Nephron progenitor cell (in vitro differentiated cells): ENCODE measurements at places on chromosomes 12 and 14.
A peak's percentile ranks its signal among the peaks of the same experiment; 100 is the strongest.

DNA sequence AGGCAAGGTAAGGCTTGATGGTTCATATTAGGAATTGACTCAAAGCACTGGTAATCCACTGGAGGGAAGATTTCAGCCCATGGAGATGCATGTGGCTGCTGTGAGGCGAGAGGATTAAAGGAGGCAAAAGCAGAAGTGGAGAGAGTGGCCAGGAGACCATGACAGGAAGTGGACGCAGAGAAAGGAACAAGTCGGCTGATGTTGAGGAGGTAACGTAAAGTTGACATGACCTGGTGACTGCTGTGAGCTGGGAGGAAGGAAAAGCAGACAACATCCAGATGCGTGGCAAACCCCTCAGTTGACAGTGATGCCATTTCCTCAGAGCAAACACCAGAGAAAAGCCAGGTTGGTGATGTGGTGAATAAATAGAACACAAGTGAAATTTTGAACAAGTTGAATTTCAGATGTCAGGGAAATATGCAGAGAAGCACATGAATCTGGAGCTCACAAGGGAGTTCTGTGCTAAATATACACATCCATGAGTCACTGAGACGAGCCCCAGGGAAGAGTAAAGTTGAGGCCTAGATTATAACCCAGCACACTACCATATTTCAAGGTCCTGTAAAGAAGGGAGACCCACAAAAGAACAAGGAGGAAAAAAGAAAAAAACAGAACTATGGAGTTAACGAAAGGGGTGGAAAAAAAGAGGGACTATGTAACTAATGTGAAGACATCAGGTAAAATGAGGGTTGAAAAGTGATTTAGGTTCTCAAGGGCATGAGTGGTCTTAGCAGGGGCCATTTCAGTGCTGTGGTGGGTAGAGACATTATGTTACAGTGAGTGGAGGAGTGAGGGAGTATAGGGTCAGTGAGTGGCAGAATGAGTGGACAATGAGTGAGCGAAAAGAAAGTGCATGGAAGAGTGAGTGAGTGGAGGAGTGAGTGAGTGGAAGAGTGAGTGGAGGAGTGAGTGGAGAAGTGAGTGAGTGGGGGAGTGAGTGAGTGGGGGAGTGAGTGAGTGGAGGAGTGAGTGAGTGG lies 61.6 kb upstream of the GZMB start:
- no peak for DNase-seq

DNA sequence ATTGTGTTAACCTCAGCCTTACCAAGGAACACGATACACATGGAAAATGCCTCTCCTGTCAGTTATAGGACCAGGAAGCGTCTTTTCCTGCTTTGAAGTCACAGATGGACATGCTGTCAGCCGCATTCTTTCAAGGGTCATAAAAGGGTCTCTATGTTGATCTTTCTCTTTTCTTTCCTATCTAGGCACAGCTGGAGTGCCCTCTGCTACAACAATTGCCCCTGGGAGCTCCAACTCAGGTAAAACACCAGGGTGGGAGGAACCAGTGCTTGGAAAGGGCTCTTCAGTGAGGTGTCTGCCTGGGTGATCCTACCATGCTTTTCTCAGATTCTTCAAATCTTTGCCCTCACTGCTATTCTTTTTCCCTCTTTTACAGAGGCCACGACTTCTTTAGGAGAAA lies 157.4 kb upstream of the CNTN1 start:
- no peak for DNase-seq

- no peak for DNase-seq
These were observed 91.3 kb downstream of the TSPAN9 start for GRCh38 chr12:3168223-3169221.

- no peak for DNase-seq
These were observed 195.0 kb downstream of the SYT1 start for GRCh38 chr12:79059557-79059956.

GRCh38 chr12:14272956-14273912 lies 92.2 kb upstream of the ATF7IP start:
- no peak for DNase-seq

DNA sequence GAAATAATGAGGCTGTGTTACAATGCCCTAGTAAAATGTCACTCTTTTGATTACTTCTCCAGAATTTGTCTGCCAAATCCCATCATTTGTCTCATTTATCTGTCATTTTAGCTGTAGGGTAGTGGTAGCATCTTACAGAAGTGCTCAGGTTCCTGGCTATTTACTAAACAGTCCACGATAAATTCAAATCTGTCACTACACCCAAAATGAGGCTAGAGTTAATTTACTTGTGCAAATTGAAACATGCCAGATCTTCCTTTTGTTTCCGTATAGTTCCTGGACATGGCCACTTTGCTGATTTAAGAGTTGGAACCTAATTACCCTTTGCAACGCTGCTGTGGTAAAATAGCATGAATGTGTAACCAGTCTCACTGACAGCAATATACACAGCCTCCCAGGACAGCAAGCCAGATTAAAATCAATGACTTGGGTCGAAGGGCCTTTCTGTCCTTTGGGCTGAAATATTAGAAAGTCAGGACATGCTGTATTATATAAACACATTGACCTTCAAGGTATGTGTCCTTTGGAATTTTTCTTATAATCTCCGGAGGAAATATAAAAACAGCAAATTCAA lies 485.4 kb downstream of the MDGA2 start:
- DNase-seq: no peak

GRCh38 chr12:54240971-54241588 lies 38.8 kb downstream of the CBX5 start:
- no peak for DNase-seq

- DNase-seq: no peak
These were observed 62.8 kb upstream of the SLC35F4 start for GRCh38 chr14:57928732-57929131.

- peak; percentile 45 for DNase-seq
These were observed 15.5 kb upstream of the MLXIP start for GRCh38 chr12:122062832-122063693.

GRCh38 chr12:108302403-108303311 lies 36.5 kb downstream of the CMKLR1 start:
- peak; percentile 32 for DNase-seq

DNA sequence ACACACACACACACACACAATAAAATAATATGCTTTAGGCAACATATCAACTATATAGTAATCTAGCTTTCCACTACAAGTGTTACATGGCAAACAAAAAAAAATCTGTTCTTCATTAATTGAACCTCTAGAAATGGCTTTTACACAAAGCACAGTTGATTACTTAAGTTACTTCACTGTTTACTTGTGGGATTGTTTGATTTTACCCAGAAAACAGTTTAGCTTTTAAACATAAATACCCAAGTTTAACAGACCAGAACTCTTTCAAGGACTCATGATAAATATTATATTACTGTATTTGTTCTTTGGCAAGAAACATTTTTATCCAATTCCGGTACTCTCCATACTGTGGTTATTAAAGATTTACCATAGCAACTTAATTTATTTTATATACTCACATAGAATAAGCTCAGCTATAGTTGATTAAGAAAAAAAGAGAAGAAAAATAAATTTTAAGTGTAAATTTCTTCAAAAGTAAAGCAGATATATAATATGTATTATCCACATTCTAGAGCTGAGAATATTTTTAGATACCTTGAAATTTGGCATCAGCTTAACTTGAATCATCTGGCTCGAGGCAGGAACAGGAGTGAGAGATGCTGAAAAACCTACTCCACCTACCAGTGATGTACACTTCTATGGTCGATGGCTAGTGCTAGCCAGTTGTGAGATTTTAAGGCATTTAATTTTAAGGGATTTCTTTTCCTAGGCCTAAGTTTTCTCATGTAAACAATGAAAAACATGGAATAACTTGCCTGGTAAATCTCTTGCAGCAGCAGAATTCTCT lies 126.0 kb downstream of the BTG1 start:
- DNase-seq: no peak

DNA sequence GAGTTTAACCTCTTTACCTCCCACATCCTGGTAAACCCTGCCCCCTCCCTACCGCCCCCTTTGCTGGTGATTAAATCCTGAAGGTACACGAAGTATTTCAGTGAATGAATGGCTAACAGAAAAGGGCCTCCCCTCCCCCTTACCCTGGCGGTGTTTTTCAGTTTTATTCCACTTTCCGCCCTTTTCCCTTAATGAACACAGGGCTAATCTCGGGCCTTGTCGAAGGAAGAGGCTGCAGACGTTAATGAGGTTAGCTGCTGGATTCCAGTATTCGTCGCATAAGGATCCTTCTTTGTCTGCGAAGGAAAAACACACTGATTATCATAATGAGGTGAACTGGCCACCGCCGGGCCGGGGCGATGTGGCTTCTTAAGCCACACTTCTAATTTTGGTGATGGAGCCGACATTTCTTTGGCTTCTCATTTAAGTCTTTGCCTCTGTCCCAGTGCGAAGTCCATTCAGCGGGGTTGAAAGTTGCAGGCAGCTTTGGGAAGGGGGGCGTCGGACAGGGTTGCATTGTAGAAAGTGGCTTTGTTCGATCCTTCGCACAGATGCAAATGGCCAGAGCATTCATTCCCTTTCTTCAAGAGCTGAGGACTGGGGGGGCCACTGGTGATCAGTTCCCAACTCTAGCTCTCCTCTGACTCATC lies 6.5 kb downstream of the MEG3 start:
- no peak for DNase-seq

- DNase-seq: no peak
These were observed 9.5 kb downstream of the BATF start for GRCh38 chr14:75531660-75532317.

- no peak for DNase-seq
These were observed 56.4 kb upstream of the USP44 start for GRCh38 chr12:95607642-95608041.

- DNase-seq: no peak
These were observed 56.6 kb downstream of the DRAM1 start for GRCh38 chr12:101933866-101934514.

DNA sequence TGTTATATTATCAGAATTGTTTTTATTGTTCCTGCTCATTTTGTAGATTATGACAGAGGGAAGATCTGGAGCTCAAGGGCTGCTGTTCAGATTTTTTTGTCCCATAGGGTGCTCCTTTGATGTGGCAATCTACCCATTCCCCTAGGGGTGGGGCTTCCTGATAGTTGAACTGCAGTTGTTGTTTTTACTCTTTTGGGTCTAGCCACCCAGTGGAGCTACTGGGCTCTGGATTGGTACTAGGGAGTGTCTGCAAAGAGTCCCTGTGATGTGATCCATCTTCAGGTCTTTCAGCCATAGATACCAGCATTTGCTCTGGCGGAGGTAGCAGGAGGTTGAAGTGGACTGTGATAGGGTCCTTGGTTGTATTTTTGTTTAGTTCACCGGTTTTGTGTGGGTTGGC lies 57.9 kb upstream of the SLCO1B1 start:
- DNase-seq: no peak

- DNase-seq: no peak
These were observed 205.9 kb downstream of the PHLDA1 start for GRCh38 chr12:75825686-75826085.

GRCh38 chr12:5921966-5922899 lies 22.8 kb downstream of the ANO2 start:
- DNase-seq: no peak

DNA sequence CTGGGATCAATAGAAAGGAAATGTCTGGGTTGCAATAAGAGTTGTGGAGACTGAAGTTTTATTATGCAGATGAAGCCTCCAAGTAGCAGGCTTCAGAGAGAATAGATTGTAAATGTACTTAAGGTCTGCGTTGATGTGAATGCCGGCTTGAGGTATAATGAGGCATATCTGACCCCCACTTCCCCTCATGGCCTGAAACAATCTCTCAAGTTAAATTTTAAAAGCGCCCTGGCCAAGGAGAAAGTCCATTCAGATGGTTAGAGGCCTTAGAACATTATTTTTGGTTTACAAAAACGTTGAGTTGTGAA lies 28.3 kb upstream of the HIGD1C start:
- DNase-seq: no peak

DNA sequence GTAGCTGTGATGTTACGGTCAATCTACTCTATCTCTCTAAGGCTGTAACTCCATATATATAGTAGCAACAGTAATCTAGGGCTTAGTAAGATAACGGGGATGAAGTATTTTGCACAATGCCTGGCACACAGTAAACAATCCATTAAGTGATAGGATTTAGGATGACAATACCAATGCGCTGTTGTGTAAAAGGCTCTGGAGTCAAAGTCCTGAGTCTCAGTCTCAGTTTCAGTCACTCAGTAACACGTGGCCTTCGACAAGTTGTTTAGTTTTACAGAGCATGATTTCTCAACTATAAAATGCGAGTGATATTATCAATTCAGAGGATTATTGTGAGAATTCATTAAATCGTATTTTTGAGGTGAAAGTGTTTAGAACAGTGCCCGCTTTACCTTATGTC lies 162.4 kb downstream of the GARIN6 start:
- DNase-seq: no peak

- no peak for DNase-seq
These were observed 2.4 kb upstream of the SLC41A2 start for GRCh38 chr12:104960464-104960863.

DNA sequence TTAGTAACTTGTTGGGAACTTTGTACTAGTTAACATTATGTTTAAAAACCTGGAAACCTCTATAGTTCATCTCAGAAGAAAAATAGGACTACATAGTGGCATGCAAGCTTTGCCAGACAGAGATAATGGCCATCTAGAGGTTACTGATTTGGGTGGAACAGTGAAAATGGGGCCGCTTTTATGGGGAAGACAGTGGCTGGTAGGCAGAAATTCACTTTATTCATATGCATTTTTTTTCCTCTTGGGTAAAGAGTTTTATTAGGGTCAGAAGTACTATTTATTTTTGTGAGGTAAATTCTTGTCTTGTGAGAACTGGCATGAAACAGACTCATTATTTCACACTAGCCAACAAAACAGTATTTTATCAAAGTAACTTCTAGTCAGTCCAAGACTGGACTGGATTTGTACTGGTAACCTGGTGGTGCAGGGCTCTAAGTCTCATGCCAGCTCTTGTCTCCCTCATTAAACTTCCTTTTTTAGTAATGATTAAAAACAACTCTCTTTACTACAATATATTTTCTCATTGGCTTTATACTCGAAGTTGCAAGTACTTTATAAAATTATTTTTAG lies 345.8 kb downstream of the RAD51B start:
- no peak for DNase-seq

DNA sequence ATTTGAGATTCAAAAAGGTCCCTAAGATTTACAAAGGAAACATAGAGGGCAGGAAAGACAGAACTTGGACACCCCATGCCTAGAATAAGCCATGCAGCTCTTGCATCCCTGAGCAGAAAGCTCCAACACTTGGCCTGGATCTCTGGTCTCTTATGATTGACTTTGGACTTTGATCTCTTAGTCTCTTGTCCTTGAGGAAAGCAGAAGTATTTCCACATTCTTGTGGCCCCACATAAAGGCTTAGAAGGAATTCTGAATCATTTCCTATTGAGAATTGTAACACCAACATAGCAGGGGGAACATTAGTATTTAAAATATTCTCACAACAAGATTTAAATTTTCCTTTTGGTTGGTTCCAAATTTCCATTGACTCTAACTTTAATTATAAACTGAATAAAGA lies 283.7 kb upstream of the PRKD1 start:
- no peak for DNase-seq

DNA sequence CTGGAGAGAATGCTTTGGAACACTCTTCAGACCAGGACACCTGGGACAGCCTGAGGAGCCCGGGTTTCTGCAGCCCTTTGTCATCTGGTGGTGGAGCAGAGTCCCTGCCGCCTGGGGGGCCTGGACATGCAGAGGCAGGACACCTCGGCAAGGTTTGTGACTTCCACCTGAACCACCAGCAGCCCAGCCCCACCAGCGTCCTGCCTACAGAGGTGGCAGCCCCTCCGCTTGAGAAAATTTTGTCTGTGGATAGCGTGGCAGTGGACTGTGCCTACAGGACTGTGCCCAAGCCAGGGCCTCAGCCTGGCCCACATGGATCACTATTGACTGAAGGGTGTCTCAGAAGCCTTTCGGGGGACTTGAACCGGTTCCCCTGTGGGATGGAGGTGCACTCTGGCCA lies 21.1 kb downstream of the CINP start:
- DNase-seq: no peak

GRCh38 chr12:65501093-65501621 lies 222.7 kb downstream of the MSRB3 start:
- DNase-seq: no peak
